GM06990 (cell line): ENCODE measurements at places on chromosomes 2 and 18.

DNA sequence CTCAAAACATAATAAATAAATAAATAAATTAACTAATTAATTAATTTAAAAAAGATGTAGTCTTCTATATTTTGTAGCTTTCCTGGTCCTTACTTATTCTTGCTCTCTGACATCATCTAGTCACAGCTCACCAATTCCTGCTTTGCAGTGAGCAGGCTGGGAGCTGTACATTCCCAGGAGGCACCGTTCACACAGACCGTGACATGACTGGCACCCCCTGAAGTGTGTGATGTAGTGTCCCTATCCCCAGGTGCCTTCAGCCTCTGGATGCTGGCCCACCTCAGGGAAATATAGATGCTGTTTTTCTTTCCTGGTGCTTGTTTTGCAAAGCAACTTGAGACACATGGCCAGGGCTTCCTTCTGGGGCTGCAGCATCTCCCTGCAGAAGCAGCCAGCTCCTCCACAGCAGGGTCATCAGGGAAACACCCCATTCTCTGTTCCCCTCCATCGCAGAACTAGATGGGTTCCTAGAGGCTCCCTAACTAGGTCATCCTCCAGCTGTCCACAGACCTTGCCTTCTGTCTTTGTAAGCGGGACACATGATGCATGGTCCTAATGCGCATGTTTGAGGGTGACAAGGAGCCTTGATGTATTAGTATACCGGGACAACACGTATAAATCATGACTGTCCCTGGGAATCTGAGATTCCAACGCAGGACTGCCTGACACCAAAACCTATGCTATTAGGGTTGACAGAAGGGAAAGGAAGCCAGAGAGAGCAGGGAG, 76.4 kb downstream of the RHOB start:
- no peak for DNase-seq

DNA sequence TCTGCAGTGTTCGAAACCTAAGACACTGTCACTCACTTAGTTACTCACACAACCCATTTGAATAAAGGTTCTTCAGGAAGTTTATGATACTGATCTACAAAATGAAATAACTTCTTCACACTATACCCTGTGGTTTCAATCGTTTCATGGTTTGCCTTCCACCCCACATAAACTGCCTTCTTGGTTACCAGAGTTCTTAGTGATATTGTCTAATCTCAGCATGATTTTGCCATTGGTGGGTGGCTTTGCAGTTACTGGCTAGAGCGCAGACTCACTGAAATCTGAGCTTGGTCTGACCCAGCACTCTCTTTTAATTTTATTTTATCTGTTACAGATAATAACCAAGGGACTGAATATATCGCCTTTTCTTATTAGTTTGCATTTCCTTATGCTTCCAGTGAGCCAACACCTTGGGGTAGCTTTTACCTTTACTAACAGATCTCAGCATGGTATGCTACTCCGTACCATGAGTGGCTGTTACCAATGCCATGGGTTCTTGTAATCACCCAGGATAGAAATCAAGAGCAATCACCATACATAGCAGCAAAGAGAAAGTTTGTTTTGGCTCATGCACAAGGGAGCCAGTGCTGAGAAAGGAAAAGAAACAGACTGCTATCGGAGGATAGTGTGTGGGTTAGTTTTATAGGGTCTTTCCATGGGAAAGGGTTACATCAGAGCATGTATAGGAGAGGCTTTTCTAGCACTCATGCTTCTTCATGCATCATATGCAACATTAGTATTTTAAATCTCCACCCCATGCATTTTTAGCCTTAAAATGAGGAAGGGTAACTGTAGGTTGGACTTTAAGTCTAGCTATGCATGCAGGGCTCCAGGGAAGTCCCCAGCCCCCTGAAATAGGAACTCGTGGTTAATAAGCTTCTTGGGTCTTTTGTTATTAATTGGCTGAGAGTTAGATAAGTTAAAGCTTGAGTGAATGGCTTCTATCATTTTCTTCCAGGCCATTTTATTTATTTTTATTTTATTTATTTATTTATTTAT, 33.3 kb downstream of the ANXA4 start:
- no peak for DNase-seq

DNA sequence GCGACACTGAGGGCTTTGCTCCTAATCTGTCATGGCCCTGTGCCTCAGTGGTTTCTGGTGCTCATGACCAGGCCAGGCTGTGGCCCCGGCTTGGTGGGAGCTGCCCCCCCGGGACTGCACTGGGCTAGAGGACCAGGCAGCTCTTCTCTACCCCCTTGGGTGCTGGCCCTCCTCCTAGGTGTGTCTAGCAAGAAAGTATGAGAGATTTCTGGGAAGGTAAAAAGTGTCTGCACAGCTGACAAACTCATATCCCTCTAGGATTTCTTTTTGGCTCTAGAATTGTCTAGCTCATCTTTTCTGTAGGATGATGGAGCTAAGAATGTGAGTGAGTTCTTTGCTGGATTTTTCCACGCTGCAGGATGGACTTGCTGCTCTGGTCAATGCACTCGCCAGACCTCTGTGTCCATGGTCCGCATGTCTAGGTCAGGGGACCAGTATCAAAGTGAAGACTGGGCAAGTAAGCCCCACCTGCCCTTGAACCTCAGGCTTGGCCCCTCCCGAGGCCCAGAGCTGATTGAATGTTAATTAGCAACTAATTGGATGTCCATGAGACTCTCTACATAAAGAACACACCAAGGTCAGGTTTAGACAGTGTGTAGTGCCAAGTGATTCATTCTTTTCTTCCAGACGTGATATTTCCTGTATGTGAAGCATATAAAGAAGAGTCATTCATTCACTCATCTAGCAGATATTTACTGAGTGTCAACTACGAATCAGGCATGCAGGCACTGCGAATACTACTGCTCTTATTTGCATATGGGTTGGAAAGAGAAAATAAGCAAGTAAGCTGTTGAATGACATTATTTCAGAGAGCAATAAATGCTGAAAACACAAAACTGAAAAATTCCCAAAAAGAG, 15.6 kb upstream of the PSD4 start:
- no peak for DNase-seq

DNA sequence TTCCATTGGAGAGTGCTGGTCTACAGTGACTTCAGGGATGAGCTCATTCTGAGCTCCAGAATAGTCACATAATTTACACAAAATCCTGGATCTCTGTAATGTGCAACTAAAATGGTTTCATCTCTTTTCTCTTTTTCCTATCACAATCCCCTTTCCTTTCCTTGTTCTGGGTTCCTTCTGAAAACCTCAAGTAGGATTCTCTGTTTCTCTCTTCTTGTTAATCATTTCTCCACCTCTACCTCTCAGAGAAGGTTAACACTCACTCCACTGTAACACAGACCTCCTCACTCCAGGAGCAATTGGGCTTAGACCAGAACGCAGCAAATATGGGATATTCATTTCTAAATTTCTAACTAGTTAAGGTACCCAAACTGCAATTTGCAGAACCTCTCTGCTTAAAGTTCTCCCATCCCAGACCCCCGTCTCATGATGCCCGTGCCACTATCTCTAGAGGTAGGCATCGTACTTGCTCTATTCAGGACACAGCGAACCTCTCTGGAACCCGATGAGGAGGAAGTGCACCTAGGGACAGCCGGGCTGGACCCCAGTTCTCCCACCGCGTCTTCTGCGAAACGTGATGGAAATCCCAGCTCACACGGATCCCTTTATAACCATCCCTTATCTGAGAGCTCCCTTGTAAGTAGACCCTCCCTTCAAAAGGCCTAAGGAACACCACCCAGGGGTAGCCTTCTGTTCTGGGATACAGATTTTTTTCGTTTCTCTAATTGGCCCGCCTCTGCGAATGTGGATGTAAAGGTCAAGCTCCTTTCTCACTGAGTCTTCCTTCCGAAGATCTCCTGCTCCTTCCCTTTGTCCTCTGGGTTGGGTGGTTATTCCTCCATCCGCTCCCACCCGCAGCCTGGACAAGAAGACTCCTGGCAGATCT, 1.3 kb downstream of the FOXI3 start:
- DNase-seq = no peak

DNA sequence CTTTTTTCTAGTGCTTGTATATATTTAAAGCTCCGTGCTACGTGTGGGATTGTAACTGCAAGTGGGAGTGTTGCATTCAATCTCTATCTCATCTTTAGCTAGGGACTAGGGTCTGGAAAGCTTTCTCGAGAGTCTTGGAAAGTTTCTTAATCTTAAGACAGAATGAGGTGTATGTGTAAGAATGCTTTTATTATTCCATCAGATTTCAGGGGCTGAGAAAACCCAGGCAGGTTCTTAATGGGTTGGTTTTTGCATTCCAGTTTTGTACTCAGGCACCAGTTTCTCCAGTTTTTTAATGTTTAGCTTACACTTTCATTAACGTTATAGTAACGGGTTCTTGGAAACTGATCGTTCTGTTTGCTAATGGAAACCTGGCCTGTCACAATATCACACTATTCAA, 20.3 kb downstream of the MRPL19 start:
- DNase-seq = no peak

DNA sequence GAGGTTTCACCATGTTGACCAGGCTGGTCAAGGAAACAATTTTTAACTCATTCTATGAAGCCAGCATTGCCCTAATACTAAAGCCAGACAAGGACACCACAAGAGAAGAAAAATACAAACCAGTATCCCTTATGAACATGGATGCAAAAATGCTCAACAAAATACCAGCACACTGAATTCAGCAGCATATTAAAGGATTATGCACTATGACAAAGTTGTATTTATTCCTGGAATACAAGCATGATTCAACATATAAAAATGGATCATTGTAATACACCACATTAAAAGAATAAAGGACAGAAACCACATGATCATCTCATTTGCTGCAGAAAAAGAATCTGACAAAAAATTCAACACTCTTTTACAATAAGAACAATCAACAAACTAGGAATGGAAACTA, 138.7 kb downstream of the RAB3GAP1 start:
- DNase-seq = no peak

DNA sequence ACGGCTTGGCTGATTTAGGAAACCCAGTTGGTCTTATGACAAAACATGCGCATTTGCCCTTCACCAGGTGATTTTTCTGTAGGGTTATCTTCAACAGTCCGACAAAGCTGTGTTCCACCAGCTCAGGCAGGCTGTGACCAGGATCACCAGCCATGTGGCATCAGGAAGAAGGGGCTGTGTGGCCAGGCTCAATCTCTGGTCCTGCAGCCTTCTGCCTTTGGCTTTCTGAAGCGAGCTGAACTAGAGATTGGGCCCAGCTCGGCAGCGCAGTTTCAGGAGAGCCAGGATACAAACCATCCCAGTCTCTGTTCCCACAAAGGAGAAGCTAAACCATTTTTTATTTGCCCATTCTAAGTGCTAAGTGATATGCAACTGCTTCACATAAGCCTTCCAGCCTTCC, 282.3 kb downstream of the SOX11 start:
- no peak for DNase-seq

DNA sequence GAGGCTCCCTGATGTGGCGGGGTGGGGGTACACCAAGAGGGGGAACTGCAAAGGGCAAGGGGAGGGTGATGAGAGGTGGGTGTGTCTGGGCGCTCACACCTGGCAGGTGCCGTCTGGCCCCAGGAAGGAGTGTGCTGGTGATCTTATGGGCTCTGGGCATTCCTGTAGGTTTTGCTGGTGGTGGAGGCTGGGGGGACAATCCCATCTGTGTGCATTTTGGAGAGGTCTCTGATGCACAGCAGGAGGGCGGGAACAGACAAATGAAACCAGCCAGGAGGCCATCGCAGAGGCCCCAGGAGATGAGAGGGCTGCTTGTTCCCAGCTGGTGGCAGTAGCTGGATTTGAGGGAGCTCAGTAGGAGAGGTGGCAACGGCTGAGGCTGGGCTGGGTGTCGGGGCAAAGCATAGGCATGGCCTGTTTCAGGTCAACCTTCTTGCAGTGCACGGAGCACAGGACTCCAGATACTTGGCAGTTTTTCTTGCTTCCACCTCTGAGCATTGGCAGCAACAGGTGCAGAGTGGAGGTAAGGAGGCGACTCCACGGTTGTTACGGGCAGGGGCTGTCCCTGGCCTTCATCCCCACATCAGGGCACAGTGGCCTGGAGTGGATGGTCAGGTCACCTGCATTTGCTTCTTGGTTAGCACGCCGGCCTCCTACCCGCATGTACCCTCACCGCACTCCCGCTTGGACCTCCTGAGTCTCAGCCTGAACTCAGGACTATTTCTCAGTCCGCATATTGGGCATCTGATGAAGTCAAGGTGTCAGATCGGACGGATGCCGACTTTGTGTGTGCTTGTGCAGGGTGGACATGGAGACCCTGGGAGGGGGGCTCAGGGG, 194.2 kb upstream of the HDAC4 start:
- DNase-seq = no peak

- DNase-seq = no peak
These were observed at the start of gene TMEM163 for GRCh38 chr2:134718817-134719814. Gene TMEM163 (minus strand): TSS chr2:134719000.

DNA sequence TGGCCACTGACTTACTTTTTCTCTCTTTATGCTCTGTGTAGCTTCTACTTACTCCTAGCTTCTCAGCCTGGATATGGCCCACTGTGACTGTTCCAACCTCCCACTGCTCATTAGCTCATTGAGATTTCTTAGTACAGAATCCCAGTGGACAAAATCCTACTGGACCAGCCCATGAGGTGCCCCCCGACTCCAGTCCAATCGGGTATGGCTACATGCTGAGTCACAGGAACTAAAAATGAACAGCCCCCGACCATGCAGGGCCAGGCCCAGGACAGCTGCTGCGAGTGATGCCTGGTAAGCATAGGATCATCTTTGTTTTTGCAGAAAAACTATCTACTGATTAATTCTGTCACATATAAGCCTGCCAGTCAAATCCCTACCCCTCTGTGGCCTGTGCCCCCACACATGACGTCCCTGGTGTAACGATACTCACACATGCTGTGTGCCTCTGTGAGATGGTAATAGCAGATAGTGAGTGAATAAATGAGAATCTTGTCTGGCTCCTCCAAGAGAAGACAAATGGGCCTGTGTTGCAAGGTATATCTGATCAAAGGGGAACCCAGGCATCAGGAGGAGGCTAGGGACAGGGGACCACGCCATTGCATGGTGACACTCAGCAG, 85.9 kb upstream of the KLF7 start:
- no peak for DNase-seq

- no peak for DNase-seq
These were observed 80.0 kb downstream of the CHN1 start for GRCh38 chr2:174925046-174925784.

DNA sequence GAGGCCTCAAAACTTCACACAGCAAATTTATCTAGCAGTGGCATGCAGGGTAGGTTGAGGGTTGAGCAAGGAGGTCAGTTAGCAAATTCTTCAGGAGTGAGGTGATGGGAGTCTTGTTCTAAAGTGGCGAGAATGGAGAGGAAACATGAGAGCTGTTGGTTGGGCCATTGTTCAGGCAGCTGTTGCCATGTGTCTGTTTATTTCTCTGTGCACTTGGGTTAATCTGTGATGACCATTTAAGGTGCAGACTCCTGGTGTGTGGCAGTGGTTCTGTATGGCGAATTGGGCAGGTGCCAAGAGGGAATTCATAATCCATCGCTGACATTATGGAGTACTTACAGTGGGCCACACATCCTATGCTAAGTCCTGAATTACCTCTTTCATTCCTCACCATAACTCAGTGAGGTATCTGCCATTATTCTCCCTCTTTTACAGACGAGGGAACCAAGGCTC, 30.4 kb downstream of the TMEM178A start:
- DNase-seq = no peak
